CD4-positive, alpha-beta T cell (primary cell): ENCODE measurements at places on chromosomes 11 and 22.

DNA sequence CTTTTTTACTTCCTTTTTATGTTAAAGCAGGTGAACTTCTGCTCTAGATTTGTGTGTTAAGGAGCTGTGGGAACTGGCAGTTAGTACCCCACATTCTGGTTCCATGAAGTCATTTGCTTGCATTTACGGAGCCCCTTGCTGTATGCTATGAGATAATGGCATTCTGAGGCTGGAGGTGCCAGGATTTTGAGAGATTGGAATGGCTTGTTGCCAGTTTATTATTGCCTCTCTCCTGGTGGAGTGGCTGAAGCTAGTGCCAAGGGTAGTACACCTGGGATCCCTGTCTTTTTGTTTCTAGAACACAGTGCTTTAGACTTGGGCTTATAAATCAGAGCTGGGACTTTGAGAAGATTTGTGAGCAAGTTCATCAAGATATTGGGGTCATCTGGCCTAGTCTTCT, 73.8 kb downstream of the STIM1 start:
- no peak for DNase-seq

DNA sequence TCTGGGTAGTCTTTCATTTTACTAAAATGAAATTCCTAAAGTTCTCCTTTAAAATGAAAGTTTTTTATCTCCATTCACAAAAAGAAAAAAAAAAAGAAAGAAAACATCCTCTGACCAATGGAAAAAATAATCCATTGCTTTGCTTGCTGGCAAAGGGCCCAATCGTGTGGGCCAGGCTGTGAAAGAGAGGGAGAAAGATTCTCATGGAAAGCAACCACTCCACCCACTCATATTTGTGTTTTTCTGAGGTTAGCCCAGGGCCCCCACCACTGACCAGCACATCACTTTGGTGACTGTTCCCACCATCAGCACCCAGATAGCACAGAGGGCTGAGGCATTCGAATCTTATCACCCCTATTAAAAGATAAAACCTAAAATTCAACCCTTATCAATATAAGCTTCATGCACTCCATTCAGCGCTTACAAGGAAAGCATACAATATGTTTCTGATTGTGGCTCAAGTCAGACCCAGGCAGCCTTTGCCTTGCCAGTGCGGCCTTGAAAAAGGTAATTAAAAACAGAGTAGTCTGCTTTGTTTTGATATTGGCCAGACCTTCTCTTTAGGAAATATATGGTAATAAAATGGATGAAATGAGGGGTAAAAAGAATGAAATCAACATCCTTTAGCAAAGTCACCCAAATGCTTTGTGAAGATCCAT, 192.8 kb downstream of the ETS1 start:
- DNase-seq, result no peak

DNA sequence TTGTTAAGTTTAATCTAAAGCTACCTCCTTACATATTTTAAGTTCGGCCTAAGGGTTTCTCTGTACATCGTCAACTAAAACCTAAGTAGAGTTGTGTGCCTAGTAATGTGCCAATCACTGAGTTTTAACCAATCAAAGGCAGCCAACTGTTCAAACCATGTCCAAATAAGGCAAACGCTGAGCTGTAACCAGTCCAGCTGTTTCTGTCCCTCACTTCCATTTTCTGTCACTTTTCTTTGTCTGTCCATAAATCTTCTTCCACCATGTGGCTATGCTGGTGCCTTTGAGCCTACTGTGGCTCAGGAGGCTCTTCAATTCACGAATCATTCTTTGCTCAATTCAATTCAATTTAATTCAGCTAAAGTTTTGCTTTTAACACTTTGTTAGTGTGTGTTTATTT, 13.9 kb upstream of the ATXN10 start:
- DNase-seq, result no peak

DNA sequence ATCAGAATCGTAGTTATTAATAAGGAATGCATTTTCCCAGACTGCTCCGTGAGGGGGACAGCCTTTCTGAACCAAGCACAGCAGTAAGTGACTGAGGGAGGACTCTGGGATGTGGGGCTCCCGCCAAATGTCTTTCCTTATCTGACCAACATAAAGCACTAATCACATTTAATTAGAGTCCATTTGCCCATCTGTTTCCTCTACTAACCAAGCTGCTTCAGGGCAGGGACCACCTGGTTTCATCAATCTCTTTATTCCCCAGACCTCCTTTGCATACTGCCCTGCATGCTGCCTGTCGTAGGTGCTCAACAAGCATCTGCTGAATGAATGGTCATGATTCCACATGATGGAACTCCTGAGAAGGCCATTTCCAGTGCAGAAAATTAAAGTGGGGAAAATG, 29.4 kb downstream of the SMCO4 start:
- no peak for DNase-seq

DNA sequence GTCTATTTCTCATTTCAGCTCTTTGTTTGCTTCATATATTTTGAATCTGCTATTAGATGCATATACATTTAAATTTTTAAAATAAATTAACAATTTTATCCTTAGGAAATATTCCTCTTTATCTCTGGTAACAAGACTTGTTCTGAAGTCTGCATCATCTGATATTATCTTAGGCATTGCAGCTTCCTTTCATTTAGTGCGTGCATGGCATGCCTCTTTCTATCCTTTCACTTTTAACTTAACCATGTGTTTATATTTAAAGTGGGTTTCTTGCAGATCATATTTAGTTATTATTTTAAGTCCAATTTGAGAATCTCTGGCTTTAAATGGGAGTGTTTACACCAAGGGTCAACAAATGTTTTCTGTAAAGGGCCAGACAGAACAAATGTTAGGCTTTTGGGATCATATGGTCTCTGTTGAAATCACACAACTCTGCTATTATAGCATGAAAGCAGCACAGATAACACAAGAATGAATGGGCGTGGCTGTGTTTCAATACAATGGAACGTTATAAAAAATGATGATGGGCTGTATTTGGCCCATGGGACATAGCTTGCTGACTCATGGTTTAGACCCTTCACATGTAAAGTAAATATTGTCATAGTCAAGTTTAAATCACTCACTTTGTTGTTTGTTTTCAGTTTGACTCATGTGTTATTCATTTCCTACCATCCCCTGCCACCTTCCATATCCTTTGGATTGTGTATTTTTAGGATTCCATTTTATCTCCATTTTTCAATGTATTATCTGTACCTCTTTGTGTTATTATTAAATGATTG, 83.9 kb upstream of the SNX19 start:
- no peak for DNase-seq

GRCh38 chr22:49396817-49397216, 430.9 kb downstream of the BRD1 start:
- DNase-seq, result no peak

- DNase-seq, result peak; percentile 59
Measured at GRCh38 chr22:46734830-46735453, 3.1 kb downstream of the CERK start.

DNA sequence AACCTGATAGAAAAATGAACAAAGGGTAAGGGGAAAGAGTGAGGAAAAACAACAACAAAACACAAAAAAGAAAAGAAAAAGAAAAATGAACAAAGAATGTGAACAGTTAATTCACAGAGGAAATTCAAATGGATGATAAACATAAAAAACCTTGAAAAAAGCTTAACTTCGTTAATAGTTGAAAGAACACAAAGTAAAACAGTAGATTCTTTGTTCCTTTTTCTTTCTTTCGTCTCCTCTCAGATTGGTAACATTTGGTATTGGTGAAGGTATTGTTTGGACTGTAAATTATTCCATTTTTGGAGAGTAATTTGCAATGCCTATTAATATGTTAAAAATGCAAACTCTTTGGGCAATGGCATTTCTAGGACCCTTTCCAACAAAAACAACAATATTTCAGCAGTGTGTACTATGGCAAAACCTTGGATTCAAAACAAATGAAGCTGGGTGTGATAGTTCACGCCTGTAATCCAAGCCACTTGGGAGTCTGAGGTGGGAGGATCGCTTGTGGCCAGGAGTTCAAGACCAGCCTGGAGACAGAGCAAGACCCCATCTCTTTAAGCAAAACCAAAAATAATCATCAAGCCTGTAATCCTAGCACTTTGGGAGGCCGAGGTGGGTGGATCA, 3.3 kb upstream of the BACE1 start:
- no peak for DNase-seq

- no peak for DNase-seq
Measured at GRCh38 chr22:22042009-22042408, 59.4 kb upstream of the TOP3B start.

DNA sequence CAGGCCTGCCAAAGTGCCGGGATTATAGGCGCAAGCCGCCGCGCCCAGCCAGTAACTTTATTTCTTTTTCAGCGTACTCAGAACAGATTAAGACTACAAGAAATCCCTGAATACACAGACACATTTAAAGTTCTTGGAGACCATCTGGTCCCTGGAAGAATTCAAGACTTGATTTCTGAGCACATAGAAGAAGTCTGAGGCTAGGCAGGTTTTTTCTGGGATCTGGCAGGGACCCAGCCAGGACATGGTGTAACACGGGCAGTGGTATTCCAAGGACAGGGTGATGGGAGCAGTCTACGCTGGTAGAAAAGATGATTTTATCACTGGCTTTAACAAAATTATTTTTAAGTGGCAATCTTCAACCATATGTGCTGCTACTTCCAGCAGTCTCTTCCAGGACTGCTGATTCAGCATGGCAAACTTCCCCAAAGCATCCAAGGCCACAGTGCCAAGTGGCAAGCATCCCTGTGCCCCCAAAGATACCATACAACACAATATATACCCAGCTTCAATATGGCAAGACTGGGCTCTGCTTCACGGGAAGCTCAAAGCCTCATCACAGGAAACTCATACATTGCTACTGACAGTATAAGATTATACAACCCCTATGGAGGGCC, 105.2 kb upstream of the OR5AK2 start:
- no peak for DNase-seq

DNA sequence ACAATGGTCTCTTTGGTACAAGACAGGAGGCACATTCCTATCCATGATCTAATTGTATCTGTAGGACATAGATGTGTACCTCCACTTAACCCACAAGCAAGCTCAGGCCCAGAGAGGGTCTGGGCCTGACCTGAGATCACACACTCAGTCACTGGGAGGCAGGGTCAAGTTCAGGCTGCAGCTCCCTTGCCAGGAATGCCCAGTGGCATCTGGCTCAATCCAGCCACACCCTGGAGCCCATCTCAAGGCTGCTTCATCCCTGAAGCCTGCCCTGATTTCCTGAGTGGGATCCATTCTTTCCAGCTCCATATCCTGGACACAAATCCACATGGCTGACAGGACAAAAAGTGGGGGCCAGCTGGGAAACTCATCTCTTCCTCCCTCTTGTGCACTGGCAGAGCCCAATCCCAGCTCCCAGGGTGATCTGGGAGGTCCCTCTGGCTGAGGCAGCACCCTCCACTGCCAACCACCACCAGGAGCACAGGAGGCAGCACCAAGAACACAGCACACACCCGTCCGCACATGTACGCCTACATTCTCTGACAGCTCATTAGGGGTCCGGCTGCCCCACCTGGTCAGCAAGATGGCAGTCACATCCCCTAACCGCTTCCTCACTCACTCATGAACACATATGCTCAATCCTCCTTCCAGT, 39.2 kb upstream of the KLHL35 start:
- DNase-seq, result no peak

GRCh38 chr11:105468154-105468553, 141.7 kb upstream of the GRIA4 start:
- DNase-seq, result no peak

- DNase-seq, result no peak
Measured at GRCh38 chr11:78808923-78809322, 234.3 kb upstream of the NARS2 start.

DNA sequence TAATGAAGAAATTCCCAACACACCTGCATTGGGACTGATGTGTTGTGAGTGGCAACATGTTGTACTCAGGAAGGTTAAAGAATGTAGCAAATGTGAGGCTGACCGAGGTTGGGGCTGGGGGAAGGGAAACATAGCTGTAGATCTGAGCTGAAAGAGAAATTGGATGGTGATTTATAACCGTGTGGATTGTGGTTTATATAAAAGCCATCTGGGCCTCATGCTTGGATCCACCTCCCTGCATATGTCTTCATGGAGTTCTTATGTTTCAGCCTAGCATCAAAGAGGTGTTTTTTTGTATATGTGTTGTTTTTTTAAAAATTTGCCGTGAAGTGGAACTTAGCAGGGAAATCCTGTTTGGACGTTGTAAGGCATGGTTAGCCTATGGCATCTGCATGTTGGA, 141.3 kb downstream of the NAV2 start:
- DNase-seq, result no peak

DNA sequence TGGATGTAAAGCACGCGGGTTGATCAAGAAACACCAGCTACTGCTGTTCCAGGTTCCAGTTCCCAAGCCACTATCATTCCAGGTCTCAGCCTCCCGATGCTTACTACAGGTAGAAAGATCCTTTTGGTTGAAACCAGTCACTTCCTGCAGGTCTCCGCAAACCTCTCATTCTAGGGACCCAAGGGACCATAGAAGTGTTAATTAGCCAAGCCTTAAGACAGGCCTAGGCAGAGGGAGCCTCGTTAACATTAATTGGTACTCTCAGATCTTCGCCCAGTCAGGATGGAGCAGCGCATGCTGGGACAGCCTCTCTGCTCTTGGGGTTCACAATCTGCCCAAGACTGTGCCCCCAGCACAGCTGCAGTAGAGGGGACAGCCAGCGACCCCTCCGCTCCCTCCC, 11.2 kb upstream of the OAF start:
- no peak for DNase-seq

GRCh38 chr11:74020539-74020938, 11.7 kb upstream of the UCP3 start:
- no peak for DNase-seq

GRCh38 chr11:469684-470560, 19.8 kb downstream of the PTDSS2 start:
- no peak for DNase-seq

DNA sequence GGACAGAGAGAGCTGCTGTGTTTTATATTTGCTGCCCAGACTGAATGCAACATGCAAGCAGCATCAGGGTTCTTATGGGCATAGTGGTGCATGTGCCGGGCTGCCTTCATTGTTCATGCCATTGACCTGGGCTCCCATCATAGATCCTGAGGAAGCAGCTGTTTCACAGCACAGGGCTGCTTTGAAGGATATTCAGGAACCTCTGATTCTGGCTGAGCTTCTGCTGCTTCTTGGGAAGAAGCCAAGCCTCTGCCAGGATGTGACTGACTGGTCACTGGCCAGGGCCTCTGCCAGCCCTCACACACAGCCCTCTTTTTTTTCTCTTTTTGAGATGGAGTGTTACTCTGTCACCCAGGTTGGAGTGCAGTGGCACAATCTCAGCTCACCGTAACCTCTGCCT, 43.3 kb downstream of the CYB5R2 start:
- no peak for DNase-seq

- DNase-seq, result no peak
Measured at GRCh38 chr11:2310073-2310785, 8.4 kb downstream of the TSPAN32 start.

DNA sequence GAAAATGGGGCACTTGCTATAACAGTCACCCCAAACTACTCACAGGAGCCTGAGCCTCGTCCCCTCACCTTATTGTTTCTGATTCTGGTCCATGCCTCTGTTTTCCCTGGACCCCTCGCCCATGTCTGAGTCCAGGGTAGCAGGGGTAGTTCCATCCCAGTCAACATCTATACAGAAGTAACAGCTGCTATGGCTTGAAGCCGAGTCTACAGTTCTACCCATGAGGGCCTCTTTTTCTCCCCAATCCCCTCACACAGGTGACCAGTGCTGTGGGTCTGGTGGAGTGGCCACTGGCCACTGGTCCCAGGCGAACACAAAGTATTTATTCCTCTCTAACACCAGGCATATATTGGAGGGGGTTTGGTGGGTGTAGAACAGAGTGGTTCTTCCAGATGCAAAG, 116.4 kb downstream of the ZNF280B start:
- DNase-seq, result no peak

- DNase-seq, result peak; percentile 32
Measured at GRCh38 chr11:2791521-2792380, 92.0 kb upstream of the KCNQ1OT1 start.

GRCh38 chr11:54558919-54559318, 44.9 kb downstream of the OR4C46 start:
- no peak for DNase-seq
